ENCODE measurements at places on chromosomes 16 and 17. TPM values are rescaled to one million over a fixed set of nuclear protein-coding genes. Genes with fewer than 3 reads are reported as not detected.

DNA sequence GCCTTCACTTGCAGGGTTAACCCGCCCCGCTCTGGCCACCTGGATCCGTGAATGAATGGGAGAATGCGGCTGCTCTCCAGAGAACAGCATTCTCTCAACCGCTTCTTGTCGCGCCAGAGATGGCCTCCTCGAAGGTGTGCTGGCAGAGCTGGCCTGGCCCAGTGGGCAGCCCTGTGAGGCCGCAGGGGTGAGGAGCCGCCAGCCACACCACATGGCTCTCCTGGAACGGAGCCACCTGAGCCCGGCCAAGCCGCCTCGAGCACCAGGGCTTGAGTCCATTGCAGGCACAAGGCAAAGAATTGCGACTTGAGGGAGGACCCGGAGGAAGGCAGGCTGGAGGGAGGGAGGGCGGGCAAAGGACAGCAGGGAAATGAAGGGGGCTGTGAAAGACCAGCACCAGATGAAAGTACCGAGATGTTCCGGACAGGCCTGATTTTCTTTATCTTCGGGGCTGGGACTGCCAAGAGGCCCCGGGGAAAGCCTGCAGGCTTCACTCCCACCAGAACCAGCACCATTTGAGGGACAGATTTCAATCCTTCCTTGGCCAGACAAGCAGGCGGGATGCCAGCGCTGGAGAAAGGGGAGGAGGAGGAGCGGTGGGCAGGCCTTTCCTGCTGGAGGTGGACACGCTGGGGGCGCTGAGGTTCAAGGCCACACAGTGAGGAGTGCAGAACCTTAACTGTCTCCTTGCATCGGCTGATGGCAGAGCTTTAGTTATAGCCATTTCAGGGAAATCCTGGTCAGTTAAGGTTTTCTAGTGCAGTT is 69.4 kb downstream of the MRC2 start:
- no peaks in the 10 kb centered on the region for H3K36me3 ChIP-seq
- no peaks in the 10 kb centered on the region for H3K27me3 ChIP-seq
- no peak overlapping the region for H3K27ac ChIP-seq

- H3K27ac ChIP-seq = no peak overlapping the region
- no peaks in the 10 kb centered on the region for H3K36me3 ChIP-seq
- H3K4me3 ChIP-seq = no peak overlapping the region
- peaks cover 12% of the 10 kb centered on the region for H3K4me1 ChIP-seq
- DNase-seq = no peak
Observed at GRCh38 chr16:2686912-2687507, 4.7 kb downstream of the KCTD5 start.

- H3K36me3 ChIP-seq = 0 out of 2 replicates have a peak, but pooled peaks cover 5% of the 10 kb centered on the region
- no peaks in the 10 kb centered on the region for H3K4me1 ChIP-seq
- no peaks in the 10 kb centered on the region for H3K27me3 ChIP-seq
- H3K27ac ChIP-seq = peak overlapping the region; percentile 84
- DNase-seq = peak; percentile 85
Observed at GRCh38 chr16:22297871-22298733, 893 bp downstream of the POLR3E start.

Gene CES4A
- total RNA-seq = 2.5 TPM

Gene MED1
- total RNA-seq = 35.7 TPM

GRCh38 chr17:63066158-63066813 is 100.3 kb downstream of the TANC2 start:
- H3K27ac ChIP-seq = no peak overlapping the region
- H3K4me3 ChIP-seq = no peak overlapping the region
- H3K4me1 ChIP-seq = no peaks in the 10 kb centered on the region
- peaks cover 17% of the 10 kb centered on the region for H3K36me3 ChIP-seq
- no peak for DNase-seq
- no peaks in the 10 kb centered on the region for H3K27me3 ChIP-seq

Gene MPP3
- 17.4 TPM for total RNA-seq

DNA sequence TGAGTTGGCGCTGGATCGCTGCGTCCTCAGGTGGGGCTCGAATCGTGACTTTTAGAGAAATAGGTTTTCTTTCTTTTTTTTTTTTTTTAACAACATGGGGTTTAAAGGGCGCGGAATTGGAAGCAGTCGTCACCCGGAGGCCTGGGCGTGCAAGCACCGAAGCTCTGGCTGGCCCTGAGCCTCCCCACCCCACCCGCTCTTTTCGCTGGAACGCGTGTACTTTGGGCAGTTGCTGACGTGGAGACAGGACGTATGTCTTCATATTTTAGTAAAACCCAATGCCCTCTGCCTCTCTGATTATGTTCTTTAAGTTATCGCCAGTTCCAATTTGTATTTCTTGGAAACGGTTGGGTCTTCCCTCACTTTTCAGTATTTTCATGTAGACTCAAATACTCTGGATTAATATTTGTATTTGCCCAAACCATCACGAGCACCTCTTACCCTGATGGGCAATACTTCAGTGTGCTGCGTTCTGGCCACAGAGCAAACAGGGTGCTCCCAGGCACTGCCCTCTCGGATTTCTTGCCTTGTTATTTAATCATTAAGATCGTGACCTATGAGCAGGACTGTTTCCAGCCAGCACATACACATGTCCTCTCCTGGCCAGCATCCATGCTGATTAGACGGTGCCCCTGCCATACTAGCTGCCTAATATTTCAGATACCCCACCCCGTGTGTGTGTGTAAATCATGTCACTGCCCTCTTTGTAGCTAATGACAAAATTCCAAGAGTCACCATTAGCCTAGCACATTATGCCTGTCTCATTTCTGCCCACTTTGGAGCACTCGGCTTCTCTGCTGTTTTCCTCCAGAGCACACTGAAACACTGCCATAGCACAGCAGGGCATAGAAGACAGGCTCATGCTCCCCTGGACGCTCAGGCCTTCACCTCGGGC is 805 bp upstream of the C16orf95 start:
- H3K36me3 ChIP-seq = no peaks in the 10 kb centered on the region
- no peak for DNase-seq
- H3K4me3 ChIP-seq = peak overlapping the region; percentile 99
- H3K4me1 ChIP-seq = peaks cover 6% of the 10 kb centered on the region

Gene NDUFAF8
- total RNA-seq = 64.2 TPM

Gene PPM1E
- total RNA-seq = 0.05 TPM

Gene HBA2
- not detected for total RNA-seq

Measured in PC-9 (cell line).